ENCODE measurements at places on chromosomes 1 and 21.
A peak's percentile ranks its signal among the peaks of the same experiment; 100 is the strongest.

DNA sequence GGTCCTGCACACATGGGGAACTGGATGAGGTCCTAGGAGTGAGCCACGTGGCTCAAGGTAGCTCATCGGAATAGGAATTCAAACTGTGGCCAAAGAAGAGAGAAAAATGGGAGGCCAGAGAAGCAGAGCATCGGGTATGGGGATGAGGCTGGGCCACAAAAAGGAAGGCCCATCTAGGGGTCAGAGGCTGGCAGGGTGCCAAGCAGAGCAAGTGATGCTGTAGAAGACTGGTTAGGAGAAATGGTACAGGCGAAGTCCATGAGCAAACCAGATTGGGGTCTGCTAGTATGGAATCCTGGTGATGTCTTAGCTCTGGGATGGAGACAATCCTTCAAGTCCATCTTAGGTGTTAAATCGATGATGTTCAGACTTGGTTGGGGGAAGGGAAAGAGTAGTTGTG, 68.0 kb downstream of the TEX35 start:
- DNase-seq = no peak

DNA sequence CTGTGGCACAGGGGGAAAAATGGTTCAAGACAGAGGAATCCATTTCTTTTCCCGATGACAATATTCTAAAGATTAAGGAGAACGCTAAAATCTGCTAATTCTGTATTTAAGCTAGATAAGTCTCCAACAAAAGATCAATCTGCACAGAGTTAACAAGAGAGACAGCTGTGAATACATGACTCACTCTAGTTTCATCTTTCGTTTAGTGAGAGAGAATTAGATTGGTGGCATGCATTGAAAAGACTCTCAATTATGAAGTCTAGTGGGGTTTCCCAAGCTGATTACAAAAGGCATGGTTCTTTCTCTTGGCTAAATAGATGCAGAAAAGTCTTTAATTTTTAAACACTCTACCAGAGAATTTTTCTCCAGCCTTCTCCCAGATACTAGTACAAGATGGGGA, 34.4 kb downstream of the CAPN9 start:
- no peak for DNase-seq

DNA sequence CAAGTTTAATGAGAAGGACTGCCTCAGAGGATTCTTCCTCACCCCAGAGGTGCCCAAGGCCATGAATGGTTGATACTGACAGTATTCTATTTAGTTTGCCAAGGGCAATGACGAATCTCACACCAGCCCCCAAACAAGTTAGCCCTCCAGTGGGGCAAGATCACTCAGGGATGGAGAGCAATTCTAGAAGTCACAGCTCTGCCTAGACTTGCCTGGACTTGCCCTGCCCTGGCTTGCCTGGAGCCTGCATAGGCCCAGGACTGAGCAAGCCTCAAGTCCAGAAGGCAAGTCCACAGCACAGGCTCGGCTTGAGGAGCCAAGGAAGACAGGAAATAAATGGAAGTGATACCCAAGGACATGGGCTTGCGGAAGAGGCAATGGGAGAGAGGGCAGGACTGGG, 39.5 kb upstream of the RGS16 start:
- peak; percentile 62 for DNase-seq

DNA sequence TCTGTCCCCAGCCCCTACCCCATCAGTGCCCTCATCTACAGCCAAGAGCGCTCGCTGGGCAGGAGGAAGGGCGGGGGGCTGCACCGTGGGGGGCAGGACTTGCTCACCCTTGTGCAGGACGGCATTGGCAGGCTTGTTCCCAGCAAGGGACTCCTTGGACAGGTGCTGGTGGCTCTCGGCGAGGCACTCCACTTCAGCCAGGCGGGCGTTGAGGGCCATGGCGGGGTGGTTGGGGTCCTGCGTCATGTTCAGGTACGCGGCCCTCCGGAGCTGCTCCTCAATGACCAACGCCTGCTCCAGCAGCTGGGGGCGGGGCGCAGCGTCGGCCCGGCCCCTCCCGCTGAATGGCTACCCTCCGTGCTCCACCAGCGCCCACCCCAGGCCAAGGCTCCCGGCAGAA, 64.0 kb downstream of the KCNAB2 start:
- DNase-seq = no peak

DNA sequence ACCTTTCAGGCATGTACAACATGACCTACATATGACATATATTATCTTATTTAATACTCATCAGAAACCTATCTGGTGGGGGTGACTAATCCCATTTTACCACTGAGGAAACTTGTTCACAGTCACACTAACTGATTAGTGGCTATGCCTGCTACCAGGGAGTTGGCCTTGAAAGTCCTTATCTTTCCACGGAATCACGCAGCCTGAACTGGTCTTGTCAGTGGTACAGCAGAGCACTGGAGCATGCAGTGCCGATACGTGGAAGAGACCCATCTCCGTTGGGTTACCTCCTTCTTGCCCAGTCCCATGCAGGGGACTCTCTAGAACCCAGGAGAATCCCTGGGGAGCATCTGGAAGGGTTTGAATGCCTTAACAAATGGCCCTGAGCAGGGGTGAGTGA, 8.2 kb downstream of the HSD3B1 start:
- DNase-seq = no peak

- no peak for DNase-seq
These were observed 11.5 kb upstream of the C1orf53 start for GRCh38 chr1:197890936-197891335.

GRCh38 chr1:195981448-195982139, 626.6 kb downstream of the KCNT2 start:
- no peak for DNase-seq

GRCh38 chr1:14137411-14138134, 437.6 kb downstream of the PRDM2 start:
- no peak for DNase-seq

GRCh38 chr1:239061770-239062169, 324.6 kb upstream of the CHRM3 start:
- no peak for DNase-seq

DNA sequence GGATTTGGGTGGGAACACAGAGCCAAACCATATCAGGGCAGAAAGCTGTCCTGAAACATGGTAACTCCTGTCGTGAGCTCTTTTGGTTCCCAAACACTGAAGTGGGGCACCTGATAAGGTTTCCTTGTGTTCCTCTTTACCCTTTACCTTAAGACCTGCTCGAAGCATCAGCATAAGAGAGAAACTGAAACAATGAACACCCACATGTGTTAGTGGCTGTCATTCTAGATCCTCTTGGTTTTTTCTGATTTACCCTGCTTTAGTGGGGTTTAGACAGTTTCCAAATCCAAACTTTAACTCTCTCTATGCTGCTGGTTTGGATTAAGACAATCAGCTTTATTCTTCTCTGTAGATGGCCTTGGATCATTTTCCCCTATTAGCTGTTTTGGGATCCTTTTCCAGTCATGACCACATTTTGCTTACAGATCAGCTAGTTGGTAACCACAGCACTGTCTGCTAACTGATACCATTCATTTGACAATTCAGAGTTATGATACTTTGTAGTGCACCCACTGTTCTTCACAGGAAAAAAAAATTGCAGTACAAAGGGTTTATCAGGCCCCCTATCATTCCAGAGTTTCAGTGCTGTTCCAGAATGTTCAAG, 975 bp upstream of the MNDA start:
- no peak for DNase-seq

GRCh38 chr1:224392411-224393249, 36.0 kb downstream of the CNIH4 start:
- no peak for DNase-seq

DNA sequence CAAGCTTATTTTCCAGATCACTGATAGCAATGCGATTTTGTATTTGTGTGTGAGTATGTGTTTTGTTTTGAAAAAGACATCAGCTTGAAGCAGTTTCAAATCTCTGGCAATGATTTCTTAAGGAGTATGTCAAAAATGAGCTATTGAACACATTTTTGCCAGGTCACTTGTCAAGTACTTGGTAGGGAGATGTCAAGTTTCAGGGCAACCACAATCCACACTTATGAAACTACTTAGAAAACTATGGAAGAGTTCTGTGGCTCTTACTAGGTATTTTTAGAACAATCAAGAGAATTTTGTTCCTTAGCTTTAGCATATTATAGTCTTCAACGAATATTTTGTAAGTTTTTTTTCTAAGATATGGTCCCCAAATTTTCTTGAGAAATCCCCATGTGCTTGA, 318.8 kb upstream of the ZRANB2 start:
- no peak for DNase-seq

DNA sequence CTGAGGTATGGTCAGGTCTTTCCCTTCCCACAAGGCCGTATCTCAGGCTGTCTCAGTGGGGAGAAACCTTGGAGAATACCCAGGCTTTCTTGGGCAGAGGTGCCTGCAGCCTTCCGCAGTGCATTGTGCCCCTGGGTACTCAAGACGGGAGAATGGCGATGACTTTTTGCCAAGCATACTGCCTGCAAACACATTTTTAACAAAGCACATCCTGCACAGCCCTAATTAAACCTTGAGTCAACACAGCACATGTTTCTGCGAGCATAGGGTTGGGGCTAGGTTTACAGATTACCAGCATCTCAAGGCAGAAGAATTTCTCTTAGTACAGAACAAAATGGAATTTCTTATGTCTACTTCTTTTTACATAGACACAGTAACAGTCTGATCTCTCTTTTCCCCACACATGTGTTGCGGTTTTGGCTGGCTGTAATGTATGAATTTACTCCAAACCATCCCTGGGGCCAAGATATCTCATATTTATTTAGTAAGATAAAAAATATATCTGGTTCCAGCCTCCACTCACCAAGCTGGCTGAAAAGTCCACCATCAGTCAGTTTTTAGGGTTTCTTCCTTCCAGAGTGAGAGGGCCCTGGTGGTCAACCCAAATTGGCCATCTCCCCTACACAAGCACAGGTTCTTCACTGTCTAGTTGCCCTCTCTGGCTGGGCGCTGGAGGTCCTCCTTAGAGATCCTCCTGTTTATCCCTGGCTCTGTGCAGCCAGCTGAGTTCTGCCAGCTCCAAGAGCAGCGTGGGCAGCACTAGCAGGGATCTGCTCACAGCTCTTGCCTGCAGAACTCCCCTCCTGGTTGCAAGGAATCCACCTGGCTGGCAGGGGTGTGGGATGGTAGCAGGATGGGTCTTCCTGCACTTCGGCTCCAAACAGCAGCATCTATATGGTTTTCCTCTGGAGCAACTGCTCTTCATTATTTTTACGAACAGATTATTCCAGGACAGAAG, 2.6 kb downstream of the FAAH start:
- peak; percentile 7 for DNase-seq

DNA sequence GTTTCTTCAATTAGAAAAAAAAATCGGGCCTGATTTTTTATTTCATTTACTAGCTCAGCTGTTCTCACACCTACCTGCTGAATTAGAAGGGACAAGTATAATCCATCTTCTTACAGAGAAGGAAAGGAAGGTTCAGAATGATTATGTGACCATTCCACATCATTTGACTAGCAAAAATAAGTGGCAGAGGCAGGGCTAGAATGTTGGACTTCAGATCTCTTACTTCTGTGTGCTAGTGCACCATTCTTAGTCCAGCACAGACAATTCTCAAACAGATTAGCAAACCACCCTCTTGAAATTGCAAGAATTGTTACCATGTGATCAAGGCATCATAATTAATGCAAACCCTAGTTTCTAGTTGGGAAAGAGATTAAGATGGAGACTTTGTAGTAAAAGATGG, 32.7 kb downstream of the CTH start:
- no peak for DNase-seq

DNA sequence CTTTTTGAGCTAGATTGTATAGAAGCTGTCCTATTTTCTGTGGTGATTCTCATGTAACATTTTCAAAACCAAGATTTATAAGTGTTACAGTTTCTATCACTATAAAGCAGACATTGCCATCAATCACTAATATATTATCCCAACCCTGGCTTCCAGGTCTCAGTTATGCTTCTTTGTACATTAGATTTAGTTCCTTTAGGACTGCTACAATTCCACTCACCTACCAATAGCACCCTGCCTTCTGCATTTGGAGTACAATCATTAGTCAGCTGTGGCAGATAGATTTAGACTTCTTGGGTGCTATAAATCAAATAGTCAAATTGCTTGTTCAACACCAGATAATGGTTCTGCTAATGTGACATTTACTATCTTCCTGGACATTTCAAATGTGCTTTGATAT, 281.6 kb downstream of the BRINP3 start:
- peak; percentile 92 for DNase-seq

- peak; percentile 94 for DNase-seq
These were observed 586.3 kb downstream of the ADGRL2 start for GRCh38 chr1:82387012-82387366.

GRCh38 chr1:160789702-160790611, 6.0 kb upstream of the LY9 start:
- DNase-seq = no peak

- peak; percentile 50 for DNase-seq
These were observed 20.1 kb downstream of the FAAP20 start for GRCh38 chr1:2174348-2175054.

DNA sequence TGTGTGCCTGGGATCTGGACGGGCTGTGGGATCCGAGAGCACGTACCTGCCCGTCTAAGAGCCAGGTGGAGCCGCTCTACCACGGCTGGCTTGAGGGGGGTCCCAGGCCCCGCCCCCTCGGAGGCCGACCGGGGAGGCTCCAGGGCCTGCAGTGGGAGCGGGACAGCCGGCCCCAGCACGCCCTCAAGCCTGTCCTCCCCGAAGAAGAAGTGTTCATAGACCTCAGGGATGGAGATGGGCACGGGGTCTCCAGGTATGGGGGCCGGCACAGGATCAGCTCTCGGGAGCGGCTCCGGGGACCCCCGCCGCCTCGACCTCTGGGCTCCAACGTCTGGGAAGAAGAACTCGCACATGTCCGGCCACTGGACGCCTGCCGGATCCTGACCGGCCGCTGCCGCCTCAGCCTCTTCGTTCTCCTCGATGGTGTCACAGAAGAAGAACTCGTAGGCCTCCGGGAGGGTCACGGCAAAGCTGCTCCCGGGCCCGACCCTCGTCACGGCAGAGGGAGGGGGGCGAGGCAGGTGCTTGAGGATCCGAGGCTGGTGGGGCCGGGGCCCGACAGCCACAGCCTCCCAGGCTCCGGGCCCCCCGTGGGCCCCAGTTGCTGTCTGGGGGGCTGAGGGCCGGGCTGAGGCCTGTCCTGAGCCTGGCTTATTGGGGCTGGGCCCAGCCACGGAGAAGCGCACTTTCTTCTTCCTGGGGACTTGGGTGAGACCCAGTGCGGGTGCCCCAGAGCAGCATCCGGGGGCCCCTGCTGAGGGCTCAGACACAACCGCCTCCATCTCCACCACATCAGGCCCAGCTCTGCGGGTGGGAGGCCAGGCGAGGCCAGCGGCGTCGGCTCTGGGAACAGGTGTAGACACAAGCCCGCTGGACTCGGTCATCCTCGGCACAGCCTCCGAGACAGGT, 2.8 kb downstream of the PERM1 start:
- DNase-seq = no peak

DNA sequence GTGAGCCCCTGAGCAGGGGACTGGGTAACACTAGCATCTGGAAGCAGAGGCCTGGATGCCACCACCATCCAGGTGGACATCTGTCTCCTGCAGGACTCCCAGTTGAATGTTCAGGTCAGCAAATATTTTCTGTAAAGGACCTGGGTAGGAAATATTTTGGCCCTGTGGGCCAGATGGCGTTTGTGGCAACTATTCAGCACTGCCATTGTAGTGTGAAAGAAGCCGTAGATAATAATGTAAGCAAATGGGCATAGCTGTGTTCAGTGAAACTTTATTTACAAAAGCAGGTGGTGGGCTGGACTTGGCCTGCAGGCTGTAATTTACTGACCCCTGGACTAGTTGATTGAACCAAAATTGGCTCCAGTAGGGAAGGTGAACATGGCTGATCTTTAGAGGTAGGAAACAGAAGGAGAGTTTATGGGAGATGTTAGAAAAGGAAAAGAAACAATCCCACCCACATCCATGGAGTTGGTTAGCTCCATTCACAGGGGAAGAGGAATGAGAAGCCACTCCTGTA, 20.0 kb upstream of the CD101 start:
- DNase-seq = no peak

- DNase-seq = no peak
These were observed 142.0 kb upstream of the C1orf105 start for GRCh38 chr1:172278478-172278877.

GRCh38 chr1:91742848-91743292, 143.1 kb downstream of the TGFBR3 start:
- DNase-seq = peak; percentile 81

All from NCI-H1105 treated with DMSO at 0.1 percent for 48 hours (cell line).